T-helper 17 cell (primary cell): ENCODE measurements at places on chromosomes 2 and 18.

GRCh38 chr2:8693157-8693821 lies 11.4 kb downstream of the ID2 start:
- H3K4me1 ChIP-seq: peaks cover 5% of the 10 kb centered on the region
- peaks cover 2% of the 10 kb centered on the region for H3K36me3 ChIP-seq
- peaks cover 28% of the 10 kb centered on the region for H3K27me3 ChIP-seq

DNA sequence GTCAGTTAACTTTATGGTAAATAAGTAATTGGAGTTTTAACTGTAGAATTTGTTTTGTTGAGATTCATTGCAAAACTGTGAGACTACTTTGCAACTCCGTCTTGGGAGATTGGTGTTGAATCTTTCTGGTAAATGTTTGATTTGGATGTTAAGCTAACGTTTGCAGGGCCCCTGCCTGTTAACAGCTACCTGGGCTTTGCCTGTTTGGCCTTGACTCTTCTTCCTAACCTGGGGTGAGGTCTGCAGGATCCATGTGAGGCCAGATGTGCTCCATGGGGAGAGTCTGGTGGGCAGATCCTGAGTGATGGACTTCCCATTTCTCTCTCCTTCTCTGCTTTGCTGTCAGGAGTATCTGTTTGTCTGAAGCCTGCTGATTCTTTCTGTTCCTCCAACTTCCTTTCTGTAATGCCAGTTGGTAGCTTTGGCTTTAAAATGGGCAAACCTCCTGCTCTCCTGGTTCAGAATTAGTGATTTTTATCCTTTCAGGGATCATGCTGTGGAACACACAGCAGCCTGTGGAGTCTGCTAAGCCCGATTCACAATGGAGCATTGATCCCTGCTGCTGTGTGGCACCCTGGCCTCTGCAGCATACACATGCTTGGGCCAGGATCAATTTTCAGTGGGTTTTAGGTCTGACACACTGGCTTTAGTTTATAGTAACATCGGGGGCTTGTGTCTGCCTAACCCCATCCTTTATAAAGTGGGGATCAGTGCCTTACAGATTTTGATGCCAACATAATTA lies 36.3 kb downstream of the PTPRM start:
- H3K4me1 ChIP-seq: peaks cover 9% of the 10 kb centered on the region
- no peak overlapping the region for H3K27ac ChIP-seq
- no peak overlapping the region for H3K4me3 ChIP-seq
- no peak for DNase-seq
- no peaks in the 10 kb centered on the region for H3K36me3 ChIP-seq

- no peaks in the 10 kb centered on the region for H3K36me3 ChIP-seq
- peaks cover 10% of the 10 kb centered on the region for H3K27me3 ChIP-seq
- no peak for DNase-seq
- no peak overlapping the region for H3K4me3 ChIP-seq
Observed at GRCh38 chr18:57951117-57951796, 92.8 kb upstream of the NEDD4L start.

- H3K36me3 ChIP-seq: no peaks in the 10 kb centered on the region
- no peak overlapping the region for H3K4me3 ChIP-seq
Observed at GRCh38 chr2:160336105-160336504, 136.0 kb upstream of the ITGB6 start.

- no peak overlapping the region for H3K4me3 ChIP-seq
- H3K27me3 ChIP-seq: no peaks in the 10 kb centered on the region
- DNase-seq: no peak
Observed at GRCh38 chr18:63758615-63759240, 16.5 kb upstream of the SERPINB7 start.
